ENCODE measurements at places on chromosomes 7 and 10. TPM values are rescaled to one million over a fixed set of nuclear protein-coding genes. Genes with fewer than 3 reads are reported as not detected.

DNA sequence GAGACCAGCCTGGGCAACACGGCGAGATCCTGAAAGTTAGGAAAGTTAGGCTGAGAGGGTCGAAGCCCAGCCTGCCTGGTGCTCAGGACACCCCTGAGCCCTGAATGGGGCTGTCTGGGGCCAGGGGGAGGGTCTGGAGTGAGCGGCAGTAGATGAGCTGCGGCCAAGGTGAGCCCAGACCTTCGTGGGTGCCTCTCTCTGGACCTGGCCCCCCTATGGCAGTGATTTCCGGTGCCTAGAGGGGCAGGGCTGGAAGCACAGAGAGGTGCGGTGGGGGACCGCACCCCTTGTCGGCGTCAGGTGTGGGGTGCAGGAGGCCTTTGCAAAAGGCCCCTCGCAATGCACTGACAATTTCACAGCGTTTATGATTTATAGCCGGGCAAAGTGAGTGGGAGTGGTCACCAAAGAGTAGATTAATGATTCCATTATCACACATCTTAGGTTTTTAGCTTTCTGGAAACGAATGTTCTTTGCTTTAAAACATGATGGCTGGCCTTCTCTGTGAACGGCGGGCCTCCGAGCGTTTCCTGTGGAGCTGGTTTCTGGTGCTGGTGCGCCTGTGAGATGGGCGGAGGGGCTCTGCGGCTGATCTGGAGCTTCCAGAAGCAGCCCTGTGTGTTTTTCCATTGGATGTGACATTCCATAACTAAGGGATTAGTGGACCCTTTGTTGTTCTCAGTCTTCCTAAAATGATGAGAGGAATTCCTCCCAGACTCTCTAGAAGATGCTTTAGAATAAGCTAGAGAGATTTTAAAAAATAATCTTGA lies 171.0 kb upstream of the ZNF32 start:
- no peak for DNase-seq

DNA sequence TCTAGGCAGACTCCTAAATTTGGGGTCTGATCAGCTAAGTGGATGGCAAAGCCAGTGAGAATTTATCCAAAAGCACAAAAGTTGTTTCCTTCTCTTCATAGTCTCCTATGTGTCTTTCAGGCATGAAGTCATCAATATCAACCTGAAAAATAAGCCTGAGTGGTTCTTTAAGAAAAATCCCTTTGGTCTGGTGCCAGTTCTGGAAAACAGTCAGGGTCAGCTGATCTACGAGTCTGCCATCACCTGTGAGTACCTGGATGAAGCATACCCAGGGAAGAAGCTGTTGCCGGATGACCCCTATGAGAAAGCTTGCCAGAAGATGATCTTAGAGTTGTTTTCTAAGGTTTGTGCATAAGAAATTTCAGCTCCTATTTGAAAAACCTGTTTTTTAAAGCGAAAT lies 4.8 kb downstream of the GSTO1 start:
- DNase-seq = no peak

GRCh38 chr10:36538953-36539586 lies 586.3 kb upstream of the ANKRD30A start:
- no peak for DNase-seq

GRCh38 chr10:103040418-103040817 lies 122.3 kb downstream of the CNNM2 start:
- DNase-seq = no peak

GRCh38 chr10:43885842-43886241 lies 237.2 kb upstream of the ZNF32 start:
- DNase-seq = peak; percentile 27

DNA sequence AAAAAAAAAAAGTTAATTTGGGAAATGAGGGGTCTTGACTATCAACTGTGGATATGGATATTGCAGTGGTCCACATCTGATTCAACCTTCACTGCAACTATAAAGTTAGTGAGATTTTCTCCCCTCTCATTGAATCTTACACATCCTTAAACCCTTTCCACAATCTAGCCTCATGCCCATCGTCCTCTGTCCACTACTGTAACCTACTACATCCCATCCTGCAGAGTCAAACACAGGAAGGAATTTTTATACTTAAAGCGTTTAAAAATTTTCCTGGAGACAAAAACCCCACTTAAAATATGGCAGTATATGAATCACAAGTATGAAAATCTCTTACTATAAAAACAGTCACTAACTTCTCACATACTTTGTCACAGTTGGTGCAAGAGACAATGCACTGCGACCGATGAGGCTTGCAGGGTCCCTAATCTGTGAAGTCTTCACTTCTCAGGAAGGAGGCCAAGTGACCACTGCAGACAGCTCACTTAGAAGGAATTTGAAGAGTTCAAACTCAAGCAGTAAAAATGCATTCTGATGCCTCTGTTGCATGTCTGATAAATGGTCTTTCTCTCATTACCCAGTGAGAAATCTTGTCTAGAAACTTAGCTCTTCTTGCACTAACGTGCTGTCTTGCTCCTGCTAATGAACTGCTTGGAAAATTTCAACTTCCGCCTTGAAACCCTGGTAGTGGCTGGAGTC lies 50.3 kb upstream of the ST8SIA6 start:
- DNase-seq = no peak

The SEMA3E gene
- not detected for total RNA-seq

DNA sequence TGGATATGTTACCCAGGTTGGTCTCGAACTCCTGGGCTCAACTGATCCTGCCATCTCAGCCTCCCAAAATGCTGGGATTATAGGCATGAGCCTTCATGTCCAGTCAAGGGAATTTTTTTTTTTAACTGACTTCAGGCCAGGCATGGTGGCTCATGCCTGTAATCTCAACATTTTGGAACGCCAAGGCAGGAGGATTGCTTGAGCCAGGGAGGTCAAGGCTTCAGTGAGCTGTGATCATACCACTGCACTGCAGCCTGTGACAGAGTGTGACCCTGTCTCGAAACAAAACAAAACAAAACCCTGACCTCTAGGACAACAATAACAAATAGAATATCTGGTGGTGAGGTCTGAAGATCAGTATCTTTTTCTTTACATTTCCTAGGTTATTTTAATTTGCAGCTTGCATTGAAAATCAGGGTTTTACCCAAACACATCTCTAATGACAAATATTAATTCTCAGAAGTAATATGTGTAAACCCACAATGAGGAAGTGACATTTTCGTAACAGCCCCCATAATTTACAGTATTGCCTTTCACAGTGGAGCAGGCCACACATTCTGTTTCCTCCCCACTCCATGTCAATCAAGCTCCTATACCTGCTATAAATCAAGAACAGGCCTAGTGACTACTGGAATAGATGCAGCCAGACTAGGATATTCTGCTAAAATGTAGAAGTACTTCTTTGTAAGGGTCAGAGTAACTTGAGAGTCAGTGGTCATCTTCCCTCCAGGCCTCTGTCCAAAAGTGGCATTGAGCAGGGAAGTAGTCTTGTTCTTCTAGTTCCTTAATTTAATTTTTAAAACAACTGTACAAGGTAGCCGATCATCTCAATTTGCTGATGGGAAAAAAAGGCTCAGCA lies 43.3 kb upstream of the ECHDC3 start:
- no peak for DNase-seq

GRCh38 chr10:122060250-122060649 lies 71.3 kb downstream of the TACC2 start:
- no peak for DNase-seq

DNA sequence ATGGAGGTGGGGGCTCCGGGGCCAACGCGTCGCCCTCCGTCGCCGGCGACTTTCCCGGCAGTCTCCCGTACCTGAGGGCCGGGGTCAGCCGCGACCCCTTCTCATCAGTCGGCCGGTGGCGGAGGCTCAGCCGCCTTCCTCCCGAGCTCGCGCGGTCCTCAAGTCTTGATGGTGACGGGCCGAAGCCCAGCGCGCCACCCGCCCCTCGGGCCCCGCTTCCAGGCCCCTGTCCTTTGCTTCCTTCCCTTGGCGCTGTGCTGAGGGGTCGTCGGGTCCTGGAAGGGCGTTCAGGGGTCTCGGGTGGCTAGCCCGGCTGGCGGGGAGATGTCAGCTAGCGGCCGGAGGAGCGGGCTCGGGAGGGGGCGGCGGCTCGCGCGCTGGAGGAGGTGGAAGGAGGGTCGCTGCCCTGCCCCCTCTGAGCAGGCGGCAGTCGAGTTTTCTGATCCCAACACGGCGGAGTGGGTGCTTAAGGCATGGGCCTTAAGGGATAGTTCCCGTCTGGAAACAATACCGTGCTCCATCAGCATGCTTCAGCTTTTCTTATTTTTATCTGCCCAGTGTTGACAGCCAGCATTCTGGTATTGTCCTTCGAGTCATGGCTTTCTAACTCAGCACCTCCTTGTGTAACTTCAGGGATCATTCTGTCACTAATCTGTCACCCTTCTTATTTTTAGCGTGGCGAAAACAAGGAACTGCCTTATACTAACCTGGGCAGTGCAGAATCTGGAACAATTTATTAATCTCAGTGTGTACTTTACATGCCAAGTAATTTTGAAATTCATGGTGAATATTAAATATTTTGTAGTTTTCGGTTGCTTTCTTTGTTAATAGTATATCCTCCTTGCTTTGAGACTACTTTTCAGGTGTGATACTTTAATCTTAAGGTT lies 748 bp downstream of the PHTF2 start:
- peak; percentile 51 for DNase-seq

DNA sequence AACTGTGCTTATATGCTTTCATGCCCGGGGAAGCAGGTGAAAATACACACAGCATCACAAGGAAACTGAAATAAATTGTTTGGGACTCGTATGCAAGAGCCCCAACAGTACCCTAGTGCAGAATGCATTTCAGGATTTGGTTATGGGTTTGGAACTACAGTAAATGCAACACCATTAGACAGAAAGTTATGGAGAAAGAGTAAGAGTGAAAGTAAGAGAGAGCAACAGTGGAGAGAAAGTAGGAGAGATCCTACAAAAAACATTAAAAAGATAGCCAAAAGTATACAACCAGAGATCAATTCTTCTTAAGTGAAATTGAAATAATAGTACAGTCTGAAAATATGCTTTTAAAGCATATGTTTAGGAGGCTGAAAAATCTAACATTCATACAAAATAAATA lies 231.1 kb downstream of the TFEC start:
- no peak for DNase-seq
